Activated CD4-positive, CD25-positive, alpha-beta regulatory T cell treated with anti-CD3 and anti-CD28 coated beads, Interleukin-2, amount 50 U/mL, for 72 hours (primary cell): ENCODE measurements at places on chromosomes 3 and 15.

GRCh38 chr15:89227425-89227824 is 6.0 kb upstream of the RLBP1 start:
- DNase-seq, result no peak

GRCh38 chr3:60199306-60199705 is 1051.9 kb downstream of the FHIT start:
- DNase-seq, result no peak

- DNase-seq, result no peak
These were observed 132.5 kb downstream of the FOXP1 start for GRCh38 chr3:71451060-71451459.

DNA sequence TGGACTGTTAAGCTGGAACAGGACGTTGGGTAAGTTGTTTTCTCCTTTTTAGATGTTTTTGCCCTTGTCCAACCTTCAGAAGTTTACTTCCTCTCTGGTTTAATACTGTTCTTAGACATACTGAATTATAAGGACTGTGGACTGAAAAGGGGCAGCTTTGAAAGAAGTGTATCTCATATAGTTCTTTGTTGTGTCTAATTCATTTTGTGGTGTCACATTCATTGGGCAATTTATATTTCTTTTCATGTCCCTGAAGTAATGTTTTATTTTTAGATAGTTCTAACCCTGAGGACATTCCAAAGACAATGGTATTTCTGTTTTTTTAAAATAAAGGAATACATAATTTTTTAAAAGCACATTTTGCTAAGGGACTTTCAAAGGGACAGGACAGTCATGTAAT is 45.2 kb downstream of the TMEM108 start:
- DNase-seq, result no peak

DNA sequence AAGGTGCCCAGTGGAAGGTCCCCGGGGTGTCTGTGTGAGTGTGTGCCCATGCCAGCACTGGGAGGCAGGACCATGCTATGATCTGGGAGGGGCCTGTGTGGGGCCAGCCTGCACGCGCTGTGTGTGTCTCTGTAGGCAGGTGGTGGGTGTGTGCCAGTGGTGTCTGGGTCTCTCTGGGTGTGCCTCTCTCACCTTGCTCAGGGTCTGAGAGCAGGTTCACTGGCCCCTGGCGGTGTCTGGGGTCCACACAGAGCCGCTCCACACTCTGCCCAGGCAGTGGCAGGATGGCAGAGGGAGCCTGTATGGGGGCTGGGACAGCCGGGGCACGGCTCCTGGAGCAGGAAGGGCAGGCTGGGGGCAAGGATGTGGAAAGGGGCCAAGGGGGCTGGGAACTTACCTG is 12.6 kb downstream of the ITIH4 start:
- no peak for DNase-seq

DNA sequence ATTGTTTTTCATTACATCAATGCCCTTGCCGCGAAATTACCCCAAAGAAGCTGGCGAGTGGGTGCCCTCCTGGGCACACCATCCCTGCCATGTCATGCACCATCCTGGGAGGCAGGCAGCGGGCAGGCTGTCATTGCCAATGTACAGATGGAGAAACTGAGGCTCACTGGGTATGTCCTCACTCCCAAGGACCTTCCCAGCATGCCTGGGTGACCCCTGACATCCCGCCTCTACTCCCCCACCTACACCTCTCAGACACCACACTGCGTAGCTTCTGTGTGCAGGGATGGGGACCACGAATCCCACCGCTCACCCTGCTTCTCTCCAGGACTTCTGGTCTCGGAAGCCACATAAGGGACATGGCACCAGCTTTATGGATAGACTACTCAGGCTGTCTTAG is 41.0 kb upstream of the SLC41A3 start:
- DNase-seq, result no peak

DNA sequence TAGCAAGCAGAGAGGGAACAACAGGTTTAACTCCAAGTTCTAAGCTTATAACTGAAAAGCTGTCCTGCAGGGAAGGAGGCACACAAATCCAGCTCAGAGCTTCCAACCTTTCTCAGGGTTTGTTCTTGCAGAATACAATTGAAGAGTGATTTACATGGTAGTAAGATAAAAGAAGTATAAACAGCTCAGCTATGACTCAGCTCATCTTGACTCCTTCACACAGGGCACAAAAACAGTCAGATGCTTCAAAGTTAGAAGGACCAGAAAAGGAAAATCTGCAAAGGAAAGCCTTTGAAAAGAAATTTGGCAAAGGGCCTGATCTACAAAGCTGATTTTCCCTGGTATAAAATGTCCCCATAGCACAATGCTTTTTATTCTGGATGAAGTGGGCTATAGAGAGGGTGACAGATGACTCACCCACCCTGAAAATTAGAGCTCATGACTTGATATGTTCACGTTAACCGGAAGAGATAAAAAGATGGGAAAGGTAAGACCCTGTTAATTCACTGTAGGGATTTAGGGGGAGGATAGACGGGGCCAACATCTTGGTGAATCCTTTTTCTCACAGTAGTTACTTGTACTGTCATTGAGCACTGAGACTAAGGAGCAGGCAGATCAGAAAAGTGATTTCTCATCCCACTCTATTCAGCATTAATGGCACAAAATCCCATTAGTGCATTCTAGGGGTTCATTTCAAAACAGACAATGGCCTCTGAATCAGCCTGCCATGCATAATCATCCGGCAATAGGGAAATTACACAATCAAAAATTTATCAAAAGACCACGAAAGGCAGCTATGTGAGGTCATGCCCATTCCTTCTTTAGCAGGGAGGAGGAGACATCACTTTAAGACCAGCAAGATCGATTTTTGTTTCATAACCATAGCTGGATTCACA is 143.5 kb downstream of the GAP43 start:
- no peak for DNase-seq

DNA sequence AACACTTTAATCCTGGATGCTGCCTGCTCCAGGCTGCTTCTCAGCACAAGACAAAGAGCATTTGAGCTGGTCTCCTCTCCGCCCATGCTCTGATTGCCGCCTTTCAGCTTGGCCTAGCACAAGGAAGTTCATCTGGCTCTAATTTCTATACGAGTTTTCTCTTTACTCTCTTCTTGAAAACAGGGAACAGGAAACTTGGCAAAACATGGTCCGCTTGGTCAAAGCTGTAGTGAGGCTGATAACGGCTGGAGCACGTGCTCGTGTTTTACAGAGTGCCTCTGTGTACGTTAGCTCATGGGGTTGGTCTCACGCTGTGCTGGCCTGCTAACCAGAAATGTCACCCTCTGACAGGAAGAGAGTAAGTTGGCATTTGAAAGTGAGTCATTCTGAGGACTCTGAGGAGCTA is 19.2 kb downstream of the RARRES1 start:
- DNase-seq, result no peak

GRCh38 chr15:60800299-60801072 is 321.5 kb upstream of the ICE2 start:
- DNase-seq, result no peak

DNA sequence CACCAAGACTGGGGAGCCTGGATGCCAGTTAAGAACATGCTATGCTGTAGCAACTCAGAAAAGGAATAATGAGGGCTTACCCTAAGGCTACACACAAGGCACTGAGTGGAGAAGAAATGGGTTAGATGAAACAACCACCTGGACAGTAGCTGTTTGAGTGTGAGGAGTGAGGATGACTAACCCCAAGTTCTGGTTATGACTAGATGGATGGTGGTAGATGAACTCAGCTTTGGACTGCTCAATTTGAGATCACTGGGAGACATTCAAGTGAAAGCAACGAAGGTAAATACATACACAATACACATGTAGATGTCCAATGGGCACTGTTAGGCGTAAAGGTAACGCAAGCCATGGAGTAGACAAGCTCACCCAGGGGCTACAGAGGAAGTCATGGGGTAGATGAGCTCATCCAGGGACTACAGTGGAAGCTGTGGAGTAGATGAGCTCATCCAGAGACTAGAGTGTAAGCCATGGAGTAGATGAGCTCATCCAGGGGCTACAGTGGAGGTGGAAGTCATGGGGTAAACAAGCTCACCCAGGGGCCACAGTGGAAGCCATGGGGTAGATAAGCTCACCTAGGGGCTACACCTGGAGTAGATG is 98.3 kb downstream of the ANO10 start:
- DNase-seq, result no peak

GRCh38 chr3:15964605-15965442 is 167.0 kb upstream of the ANKRD28 start:
- no peak for DNase-seq

GRCh38 chr3:45225465-45226205 is 452 bp downstream of the TMEM158 start:
- DNase-seq, result peak; percentile 38
